ENCODE measurements at places on chromosomes 4 and X.

GRCh38 chrX:3584415-3584996 lies 128.9 kb downstream of the PRKX start:
- no peak for DNase-seq

- DNase-seq = no peak
Observed at GRCh38 chr4:73620115-73620792, at the start of gene RASSF6. Gene RASSF6, minus strand, starts transcription at chr4:73620436. Its CDS starts 8,641 bp downstream, at chr4:73611795.

DNA sequence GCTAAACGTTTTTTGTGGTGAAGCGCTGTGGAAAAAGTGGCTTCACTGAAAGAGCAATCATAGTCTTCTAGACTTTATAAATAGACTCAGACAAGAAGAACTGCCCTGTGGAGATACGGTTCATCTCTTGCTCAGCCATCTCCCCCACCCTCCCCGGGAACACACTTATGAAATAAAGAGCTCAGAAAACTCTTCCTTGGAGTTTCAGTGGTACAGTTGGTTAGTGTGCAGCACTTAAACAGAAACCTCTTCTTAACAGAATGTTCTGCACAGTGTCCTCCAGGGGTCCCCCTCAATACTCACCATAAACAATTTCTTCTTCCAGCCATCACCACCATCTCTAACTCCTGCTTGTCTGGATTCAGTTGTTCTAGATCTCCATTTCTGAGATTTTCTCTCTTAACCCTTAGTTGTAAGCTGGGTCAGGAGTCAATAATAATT lies 313.0 kb downstream of the ARHGAP10 start:
- no peak for DNase-seq

- DNase-seq = no peak
Observed at GRCh38 chr4:79827283-79827682, 245.7 kb downstream of the ANTXR2 start.

- no peak for DNase-seq
Observed at GRCh38 chr4:145217349-145217748, 37.0 kb upstream of the OTUD4 start.

DNA sequence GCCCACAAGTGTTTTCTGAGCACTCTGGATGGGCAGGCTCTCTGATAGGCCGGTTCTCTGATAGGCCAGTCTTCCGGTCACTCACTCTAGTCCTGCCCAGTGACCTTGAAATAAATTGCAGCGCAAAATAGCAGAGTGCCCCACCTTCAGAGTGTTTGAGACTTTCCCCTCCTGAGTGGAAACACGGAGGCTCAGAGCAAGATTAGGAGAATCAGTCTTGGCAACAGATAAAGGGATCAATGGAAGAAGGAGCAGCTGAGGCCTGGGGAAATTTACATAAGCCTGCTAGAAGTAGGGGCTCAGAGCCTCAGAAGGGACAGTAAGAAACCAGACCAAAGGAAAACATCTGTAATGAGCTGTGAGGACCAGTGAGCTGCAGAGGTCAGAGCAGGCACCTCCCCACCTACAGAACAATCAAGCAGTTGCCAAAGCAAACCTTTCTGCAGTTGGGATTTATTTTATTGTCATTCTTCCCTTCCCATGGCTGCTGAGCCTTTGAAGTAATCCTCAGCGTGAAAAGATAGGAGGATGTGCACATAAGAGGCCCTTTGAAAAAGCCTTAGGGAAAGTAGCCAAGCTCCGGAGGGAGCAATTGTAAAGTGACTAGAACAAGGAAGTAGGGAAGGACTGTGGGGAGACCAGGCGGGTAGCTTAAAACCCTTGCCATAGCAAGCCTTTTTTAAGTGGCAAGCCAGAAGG lies 89.1 kb upstream of the TSPAN5 start:
- DNase-seq = no peak

DNA sequence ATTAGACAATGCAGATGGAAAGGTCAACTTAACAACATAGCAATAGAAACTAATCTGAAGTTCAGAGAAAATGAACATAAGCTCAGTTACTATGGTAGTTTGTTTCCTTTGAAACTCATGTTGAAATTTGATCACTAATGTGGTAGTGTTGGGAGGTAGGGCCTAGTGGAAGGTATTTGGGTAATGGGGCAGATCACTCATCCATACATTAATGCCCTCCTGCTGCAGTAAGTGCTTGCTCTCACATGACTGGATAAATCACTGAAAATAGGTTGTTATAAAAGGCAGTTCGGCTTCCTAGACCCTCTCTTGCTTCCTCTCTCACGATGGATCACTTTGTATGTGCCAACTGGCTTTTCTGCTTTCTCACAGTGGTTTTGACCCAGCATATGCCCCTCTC lies 567.4 kb upstream of the GALNT7 start:
- no peak for DNase-seq

- no peak for DNase-seq
Observed at GRCh38 chr4:149534779-149535178, 280.9 kb downstream of the IQCM start.

GRCh38 chrX:139113708-139114107 lies 402.2 kb upstream of the FGF13 start:
- no peak for DNase-seq

DNA sequence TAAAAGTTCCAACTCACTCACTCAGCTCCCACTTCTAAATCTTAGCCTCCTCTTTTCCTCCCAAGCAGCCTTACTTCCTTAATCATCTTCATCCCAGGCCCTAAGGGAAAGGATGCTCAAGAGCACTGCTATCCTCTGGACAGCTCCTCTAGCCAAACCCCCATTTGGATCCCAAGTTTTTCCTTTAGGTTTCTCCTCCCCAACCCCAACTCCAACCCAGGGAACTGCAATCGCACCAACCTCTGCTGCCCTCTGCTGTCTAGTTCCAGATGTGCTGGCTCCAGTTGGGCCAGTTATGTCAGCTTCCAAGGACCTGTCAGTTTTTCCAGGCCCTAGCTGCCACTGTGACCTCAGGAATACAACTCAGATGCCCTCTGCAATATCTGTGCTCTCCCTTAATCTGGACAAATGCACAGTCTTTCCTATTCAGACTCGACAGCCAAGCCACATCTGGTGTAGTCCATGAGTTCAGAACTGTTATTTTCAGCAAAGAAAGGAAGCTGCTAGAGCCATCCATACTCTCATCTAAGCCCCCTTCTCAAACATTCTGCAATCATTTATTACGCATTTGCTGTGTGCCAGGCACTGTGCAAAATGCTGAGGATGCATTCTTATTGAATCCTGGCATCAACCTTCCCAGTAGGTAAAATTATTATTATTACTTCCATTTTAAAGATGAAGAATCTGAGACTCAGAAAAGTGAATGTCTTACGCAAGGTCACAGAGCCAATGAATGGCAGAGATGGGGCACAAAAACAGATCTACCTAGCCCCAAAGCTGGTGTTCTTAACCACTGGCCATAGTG lies 12.3 kb upstream of the XPNPEP2 start:
- peak; percentile 9 for DNase-seq

DNA sequence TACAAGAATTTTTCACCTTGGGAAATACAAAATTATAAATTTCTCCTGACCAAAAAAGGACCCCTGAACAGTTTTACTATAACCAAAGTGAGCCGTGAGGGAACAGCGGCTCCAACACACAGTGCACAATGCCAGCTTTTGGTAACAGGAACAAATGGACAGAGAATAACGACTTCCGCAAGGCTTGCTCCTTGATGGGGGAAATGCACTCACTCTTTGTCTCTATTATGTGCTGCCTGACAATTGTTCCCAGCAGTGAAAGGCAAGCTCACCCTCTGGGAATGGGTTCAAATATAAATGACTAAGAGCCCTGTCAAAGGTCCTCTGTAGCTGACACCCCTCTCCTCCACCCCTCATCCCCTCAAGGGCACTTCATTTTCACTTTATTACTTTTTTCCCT lies 325.8 kb upstream of the GALNT7 start:
- DNase-seq = no peak

GRCh38 chrX:71464968-71465367 lies 67.9 kb upstream of the OGT start:
- no peak for DNase-seq

GRCh38 chrX:74216421-74216820 lies 87.6 kb upstream of the ZCCHC13 start:
- DNase-seq = no peak

DNA sequence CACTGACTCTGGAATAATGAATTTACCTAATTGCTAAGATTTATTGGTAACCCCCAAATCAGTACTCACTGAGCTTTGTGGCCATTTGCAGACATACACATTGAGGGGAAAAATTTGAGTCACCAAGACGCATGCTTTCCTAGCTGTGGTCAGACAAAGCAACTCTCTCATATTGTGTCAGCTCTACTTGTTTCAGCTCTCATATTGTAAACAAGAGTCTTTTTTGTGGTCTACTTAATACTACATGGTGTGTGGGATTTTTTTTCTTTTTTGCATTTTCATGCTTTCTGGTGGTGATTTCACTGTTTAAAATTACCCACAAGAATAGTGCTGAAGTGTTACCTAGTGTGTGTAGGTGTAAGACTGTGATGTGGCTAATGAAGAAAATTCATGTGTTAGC lies 428.2 kb upstream of the GALNT7 start:
- DNase-seq = no peak

DNA sequence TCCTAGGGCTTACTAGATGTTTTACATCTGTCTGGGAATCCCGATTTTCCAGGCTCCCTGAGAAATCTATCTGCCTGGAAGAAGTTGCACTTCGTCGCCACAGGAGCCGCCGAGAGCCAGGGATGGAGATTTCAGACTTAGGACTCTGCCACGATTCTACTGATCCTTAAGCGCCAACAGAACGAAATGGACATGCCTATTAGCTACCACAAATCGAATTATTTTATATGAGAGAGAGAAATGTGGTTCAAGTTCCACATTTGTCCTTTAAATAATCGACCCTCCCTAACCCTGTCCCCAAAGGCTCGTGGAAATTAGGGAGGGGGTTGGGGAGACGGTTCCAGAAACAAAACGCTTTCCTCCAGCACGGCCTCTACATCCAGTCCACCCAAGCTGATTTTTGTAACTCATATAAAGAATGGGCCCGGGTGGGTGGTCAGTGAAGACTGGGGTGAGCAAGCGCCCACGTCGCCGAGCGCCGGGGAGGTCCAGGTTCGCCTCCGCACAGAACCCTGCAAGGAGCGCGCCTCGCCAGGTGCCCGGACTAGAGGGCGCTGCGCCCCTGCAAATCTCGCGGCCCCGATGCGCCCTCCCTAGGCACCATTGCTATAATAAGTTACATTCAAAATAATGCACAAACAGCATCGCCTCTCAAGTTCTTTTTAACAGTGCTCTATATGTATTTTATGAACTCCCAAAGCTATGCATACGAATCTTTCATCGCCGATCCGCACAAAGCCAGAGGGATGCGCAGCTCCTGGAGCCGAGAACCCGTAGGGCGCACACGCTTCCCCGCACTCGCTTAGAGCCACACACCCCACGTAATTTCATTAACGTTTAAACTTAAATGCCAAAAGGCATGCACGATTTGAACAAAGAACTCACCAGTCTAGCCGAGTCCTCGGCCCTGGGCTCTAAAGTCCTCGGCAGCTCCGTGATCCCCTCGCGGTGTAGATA lies 2.1 kb upstream of the FAT1 start:
- no peak for DNase-seq

DNA sequence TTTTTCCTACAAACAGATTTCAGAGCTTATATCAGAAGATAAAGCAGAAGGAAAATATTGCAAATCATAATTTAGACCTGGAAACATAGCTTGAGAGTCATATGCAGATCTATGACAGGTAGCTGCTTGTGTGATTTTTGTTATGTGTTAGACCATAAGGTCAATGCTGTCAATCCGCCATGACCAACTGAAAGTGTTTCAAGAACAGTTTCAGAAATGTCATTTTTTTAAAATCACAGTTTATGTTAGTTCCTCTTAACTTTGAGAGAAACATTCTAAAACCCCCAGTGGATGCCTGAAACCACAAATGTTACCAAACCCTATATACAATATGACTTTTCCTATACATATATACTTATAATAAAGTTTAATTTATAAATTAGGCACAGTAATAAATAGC lies 391.3 kb upstream of the FAM241A start:
- DNase-seq = no peak

- DNase-seq = no peak
Observed at GRCh38 chr4:73607375-73608033, 12.7 kb downstream of the RASSF6 start.

- DNase-seq = no peak
Observed at GRCh38 chr4:61195101-61195500, 5.0 kb upstream of the ADGRL3 start.

Measured in T-helper 1 cell (primary cell).